ENCODE measurements at places on chromosomes 4 and X. TPM values are rescaled to one million over a fixed set of nuclear protein-coding genes. Genes with fewer than 3 reads are reported as not detected.

The SPANXA2 gene
- 0.29 TPM for total RNA-seq

The GRID2 gene
- not detected for total RNA-seq

The GAGE2A gene
- total RNA-seq, result not detected

The NWD2 gene
- not detected for total RNA-seq

The STS gene
- 10.9 TPM for total RNA-seq

The FGFRL1 gene
- total RNA-seq, result 29.2 TPM

All from osteoblast (primary cell).